Left colon (tissue), 2 donors: ENCODE measurements at places on chromosomes 2 and 18. TPM values are rescaled to one million over a fixed set of nuclear protein-coding genes. Genes with fewer than 3 reads are reported as not detected.
A peak's percentile ranks its signal among the peaks of the same experiment; 100 is the strongest.

GRCh38 chr2:122639711-122640110 lies 884.3 kb downstream of the TSN start:
- DNase-seq = no peak

DNA sequence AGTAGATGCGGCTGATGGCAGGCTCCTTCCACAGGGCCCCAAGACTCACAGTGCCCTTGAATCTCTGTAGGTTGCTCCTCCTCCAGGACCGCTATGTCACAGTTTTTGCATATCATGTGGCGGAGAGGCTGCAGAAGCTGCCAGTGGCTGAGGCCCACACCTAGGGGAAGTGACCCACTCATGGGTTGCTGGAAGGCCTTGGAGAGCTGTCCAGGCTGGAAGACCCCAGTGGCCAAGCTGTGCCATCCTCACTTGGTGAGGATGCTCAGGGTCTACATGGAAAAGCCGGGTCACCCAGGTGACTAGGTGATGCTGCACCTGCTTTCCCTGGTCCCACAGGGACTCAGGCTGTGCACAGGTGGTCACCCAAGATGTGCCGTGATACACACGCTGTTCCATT lies 90.6 kb downstream of the SEPTIN10 start:
- no peak for DNase-seq

Gene TLX2
- total RNA-seq = not detected

DNA sequence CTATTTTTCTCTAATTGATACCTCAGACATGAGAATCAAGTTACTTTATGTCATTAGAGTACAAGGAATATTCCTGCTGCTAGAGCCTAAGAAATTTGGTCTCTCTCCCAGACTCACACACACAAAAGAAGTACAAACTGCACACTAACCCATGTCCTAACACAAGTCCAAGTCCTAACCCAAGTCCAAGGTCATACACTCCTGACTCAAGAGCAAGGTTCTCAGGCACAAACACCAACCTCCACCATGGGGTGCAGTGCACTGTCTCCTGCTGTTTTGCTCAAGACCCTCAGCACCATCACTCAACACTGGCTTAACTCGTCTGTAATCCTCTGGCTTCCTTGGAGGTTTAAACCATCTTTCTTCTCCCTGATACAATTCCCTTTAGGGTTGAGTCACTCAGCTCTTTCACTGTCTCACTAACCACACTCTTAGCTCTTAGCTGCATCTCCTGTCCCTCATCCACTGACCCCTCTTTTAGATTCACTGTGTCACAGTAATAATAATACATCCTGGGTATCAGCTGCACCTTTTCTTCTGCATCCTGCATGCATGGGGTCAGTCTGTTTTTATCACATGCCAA lies 129.8 kb downstream of the BCL2L11 start:
- no peak for DNase-seq

Gene SLC30A3
- not detected for total RNA-seq

DNA sequence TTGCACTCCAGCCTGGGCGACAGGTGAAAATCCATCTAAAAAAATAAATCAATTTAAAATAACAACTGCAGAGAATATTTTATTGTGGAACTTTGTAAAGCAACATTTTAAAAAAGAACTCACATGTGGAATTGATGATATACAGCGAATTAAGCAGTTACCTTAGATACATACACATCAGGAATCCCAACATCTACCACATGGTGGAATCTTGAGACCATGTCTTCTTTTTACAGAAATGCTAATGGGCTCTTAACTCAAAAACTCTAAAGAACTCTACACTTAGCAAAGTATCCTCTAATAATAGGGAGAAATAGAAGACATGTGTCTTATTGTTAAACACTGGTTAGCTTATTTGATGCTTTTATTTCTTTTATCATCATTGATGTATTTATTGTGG lies 373.6 kb downstream of the CDH7 start:
- DNase-seq = no peak

DNA sequence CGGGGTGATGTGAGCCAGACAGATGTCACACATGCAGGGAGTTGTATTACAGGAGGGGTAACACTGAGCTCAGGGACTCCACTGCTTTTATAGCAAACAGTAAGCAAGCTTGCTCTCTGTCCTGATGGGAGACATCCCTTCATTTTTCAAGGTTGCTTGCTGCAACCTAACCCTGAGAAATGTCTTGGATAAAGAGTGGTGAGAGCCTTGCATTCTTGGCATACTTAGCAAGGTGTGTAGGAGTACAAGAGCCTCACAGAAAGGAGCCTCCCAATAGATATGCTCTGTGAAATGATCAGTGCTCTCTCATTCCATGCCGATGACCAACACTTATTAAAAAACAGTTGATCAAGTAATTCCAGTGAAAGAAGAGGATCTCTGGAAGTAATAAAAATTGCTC lies 8.1 kb downstream of the PFN4 start:
- no peak for DNase-seq

Gene EHBP1
- total RNA-seq = 32.1 TPM

Gene RAMP1
- total RNA-seq = 24.8 TPM

GRCh38 chr2:8457092-8457481 lies 224.8 kb upstream of the ID2 start:
- peak; percentile 79 for DNase-seq

DNA sequence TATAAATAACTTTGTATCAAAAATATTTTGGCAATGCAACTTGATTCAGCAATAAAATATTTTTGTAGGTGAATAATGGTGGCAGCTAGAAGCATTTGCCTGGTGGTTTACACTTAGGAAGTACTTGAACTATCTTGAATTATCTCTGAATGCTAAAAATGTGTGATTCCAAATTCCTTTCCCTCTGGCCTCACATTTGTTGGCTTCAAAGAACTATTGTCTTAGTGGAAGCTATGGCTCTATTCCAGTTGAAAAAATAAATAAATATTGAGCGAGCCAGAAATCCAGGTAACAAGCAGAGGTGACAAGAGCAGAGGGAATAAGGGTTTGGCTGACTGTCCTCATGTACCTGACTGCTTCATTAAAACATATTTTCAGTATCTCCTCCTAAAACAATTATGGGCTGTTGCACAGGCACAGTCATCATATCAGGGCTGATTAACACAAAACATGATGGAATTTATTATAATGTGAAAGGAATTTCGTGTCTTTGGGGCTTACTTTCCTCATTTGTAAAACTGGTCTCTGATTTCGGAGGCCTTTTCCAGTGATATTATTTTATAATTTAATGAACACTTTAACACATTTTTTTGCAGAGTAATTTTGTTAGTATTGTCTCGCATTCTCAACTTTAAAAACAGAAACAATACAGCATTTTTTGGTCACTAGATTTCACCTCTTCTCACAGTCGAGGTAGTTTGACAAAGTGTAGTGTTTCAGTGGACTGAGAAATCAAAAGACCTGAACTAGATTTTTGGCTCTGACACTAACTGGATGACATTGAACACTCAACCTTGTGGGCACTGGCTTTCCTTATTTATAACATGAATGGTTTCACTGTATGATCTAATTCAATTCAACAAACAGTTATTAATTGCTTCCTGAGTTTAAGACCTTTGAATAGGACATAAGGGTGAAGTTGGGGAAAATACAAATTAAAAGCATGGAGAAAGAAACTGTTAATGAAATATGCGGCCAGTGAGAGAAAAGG lies 7.8 kb upstream of the CAVIN2 start:
- no peak for DNase-seq

Gene SLC14A1
- total RNA-seq = 1.0 TPM

Gene KCNE4
- 0.89 TPM for total RNA-seq

DNA sequence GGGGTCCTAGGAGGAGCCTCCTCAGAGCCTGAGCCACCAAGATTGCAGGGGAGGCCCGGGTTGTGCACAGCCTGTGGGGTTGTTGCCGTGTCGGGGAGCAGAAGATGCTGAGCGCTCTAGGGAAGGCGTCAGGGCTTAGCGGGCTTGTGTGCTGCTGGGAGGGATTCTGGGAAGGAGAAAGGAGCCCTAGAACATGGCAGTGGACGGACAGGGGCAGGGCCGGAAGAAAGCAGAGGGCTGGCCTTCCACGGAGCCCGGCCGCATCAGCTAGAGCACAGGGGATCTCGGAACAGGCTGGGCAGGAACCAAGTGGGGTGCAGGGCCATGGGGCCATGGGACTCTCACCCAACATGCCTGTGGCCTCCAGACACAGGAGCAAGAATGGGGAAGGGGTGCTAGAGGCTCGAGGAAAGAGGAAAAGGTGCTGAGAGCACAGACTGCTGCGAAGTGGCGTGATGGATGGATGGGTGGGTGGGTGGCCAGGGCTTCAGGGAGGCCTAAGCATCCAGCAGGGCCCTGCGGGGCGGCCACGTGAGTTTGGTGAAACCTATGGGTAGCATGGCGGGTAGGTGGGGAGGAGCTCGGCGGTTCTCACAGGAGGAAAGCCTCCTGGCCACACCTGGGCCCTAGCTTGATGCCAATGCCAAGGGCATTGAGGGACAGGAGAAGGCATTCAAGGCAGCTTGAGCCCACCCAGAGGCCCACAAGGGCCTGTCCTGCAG lies 35.8 kb downstream of the MTERF4 start:
- no peak for DNase-seq

DNA sequence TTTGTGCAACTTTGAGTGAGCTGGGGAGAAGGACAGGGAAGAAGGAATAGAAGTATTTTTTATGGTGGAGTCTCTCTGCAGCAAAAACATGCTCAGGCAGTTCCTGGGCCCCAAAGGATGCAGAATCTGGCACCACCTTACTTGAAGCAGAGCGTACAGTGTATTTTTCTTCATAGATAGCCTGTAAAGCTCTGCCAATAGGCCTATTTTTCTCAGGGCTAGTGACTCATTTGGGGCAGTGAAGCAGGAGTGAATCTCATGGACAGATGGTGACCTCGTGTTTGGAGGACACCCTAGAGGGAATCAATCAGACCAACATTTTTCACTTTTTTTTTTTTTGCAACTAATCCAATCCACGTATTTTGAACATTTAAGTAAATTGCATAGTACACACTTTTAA lies 268.1 kb upstream of the CXCR4 start:
- DNase-seq = no peak

GRCh38 chr2:75003773-75004172 lies 45.3 kb downstream of the POLE4 start:
- DNase-seq = no peak

GRCh38 chr2:182907081-182907830 lies 40.8 kb upstream of the FRZB start:
- DNase-seq = no peak

DNA sequence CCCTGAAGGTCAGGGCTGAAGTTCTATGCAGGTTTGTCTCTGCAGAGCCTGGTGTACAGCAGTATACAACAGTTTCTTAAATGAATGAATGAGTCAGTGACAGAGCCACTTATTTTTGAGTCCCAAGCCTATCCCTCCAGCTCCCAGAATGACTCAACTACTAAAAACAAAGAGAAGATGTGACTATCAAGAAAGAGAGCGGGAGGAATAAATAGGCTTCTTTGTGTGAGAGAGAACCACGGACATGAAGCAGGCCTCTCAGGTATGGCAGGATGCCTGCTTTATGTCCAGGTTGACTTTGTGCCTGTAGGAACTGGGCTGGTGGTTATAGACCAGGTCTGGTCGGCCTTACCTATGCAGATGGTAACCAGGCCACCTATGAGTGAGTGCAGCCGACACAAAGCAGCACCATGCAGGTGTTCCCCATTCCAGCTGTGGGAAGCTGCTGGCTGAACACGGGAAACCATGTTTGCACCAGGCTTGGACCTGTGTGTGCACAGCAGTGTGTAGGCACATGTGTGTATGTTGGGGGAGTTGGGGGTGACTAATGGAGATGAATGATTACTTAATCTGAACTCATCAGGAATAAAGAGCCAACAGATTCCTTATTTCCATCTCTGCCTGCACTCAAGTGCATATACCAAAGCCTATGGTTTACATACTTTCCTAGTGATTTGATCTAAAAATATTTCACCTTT lies 171.0 kb downstream of the OSR1 start:
- no peak for DNase-seq

- DNase-seq = no peak
These were observed 126.8 kb downstream of the OSR1 start for GRCh38 chr2:19231625-19232024.

DNA sequence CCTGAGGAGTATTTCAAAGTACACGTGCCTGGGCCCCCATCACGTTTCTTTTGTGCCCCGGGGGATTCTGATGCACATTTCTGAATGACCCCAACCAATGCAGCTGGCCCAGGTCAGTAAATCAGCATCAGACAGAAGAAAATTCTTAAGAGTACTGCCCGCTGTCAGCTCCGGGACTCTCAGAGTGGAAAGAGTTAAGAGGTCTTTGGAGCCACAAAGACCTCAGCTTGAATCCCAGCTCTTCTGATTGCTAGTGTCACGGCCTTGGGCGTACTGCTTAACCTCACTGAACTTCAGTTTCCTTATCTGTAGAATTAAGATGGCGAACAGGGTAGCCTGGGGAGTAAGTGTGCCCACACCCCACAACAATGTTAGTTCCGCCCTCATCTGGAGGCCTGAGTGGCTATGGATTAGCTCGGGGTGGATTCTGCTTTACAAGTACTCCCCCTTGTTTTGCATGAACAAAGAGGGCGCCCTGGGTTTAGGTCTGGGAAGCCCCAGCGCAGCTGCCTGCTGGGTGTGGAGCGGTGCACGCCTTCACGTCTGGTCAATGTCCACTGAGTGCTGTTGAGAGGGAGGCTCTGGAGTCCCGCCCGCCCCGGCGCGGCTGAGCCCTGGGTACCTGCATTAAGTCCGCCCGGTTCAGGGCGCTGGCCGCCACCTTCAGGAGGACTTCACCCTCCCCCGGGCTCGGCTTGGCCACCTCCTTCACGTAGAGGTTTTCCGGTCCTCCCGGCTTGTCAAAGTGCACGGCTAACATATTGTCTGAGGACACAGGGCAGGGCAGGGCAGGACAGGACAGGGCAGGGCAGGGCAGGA lies 858 bp downstream of the TP53I3 start:
- DNase-seq = peak; percentile 96

GRCh38 chr2:64809216-64809615 lies 155.5 kb upstream of the SERTAD2 start:
- DNase-seq = no peak

Gene DSG4
- total RNA-seq = 0.11 TPM

Gene GPR17
- total RNA-seq = not detected
